Hematopoietic multipotent progenitor cell treated with erythropoietin and hydrocortisone succinate and interleukin-3 and kit ligand, for 6 days (in vitro differentiated cells): ENCODE measurements at places on chromosomes 16 and 17.

DNA sequence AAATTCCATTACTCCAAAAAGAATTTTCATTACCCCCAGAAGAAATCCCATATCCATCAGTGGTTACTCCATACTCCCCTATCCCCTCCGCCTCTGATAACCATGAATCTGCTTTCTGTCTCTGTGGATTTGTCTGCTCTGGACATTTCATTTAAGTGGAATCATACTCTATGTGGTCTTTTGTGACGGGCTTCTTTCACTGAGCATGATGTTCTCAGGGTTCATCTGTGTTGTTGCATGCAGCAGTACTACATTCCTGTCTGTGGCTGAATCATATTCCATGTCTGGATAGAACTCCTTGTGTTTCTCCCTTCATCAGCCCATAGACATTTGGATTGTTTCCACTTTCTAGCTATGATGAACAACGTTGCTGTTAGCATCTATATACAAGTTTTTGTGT, 59.5 kb upstream of the IRX3 start:
- no peak for DNase-seq

DNA sequence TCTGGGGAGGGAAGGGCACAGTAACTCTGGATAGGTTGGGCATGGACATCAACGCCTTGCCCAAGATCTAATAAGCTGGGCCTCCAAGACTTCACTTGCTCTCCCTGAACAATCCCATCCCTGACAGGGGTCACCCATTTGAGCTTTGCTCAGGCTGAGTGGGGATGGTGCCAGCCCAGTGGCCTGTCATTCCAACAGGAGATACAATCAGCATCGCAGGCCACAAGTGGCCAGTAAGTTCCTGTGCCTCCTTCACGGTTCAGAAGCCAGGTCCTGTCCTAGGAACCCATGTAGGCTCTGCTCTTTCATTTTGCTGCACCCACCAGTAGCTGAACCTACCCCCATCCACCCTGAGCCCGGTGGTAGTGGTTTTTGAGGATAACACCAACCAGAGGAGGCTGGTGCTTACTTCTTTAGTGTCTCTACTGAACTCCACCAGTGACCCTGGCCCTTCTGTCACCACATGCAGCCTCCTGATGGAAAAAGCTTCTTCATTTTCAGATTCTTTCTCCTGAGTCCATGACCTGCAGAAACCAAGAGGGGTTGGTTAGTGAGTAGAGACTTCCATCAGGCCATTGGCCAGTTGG, 14.9 kb downstream of the PLEKHG4 start:
- DNase-seq = no peak

DNA sequence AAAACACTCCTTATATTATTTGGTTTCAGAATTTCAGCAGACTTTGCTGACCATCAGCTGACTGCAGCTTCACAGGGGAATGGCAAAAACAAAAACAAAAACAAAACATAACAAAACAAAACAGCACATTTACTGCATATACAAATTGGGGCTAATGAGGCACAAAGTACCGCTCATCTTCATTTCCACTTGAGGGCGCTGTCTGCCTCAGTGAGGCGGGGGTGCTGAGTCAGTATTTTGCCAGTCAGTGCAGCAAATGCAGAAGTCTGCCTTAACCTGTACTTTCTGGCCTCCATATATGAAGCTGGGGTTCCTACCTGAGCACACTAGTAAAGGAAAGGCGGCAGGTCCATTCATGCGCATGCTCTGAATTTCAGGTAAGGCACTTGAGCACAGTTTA, 13.5 kb upstream of the DYNLRB2 start:
- peak; percentile 79 for DNase-seq

GRCh38 chr17:42431758-42432161, 8.7 kb upstream of the CAVIN1 start:
- no peak for DNase-seq

GRCh38 chr17:60229188-60229802, 79.5 kb downstream of the CA4 start:
- no peak for DNase-seq

DNA sequence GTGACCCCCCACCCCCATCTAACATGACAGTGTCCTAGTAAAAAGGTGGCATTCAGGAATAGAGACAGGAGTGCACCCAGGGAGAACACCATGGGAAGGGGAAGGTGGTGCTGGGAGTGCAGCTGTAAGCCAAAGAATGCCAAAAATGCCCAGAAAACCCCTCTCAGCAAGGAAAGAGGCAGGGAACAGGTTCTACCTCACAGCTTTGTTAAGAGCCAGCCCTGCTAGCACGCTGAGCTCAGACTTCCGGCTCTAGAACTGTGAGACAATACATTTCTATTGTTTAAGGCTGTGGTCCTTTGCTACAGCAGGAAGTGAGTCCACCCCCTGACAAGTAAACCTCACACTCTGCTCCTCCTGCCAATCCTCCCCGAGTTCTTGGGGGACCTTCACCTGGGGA, 302.4 kb upstream of the N4BP1 start:
- DNase-seq = no peak

DNA sequence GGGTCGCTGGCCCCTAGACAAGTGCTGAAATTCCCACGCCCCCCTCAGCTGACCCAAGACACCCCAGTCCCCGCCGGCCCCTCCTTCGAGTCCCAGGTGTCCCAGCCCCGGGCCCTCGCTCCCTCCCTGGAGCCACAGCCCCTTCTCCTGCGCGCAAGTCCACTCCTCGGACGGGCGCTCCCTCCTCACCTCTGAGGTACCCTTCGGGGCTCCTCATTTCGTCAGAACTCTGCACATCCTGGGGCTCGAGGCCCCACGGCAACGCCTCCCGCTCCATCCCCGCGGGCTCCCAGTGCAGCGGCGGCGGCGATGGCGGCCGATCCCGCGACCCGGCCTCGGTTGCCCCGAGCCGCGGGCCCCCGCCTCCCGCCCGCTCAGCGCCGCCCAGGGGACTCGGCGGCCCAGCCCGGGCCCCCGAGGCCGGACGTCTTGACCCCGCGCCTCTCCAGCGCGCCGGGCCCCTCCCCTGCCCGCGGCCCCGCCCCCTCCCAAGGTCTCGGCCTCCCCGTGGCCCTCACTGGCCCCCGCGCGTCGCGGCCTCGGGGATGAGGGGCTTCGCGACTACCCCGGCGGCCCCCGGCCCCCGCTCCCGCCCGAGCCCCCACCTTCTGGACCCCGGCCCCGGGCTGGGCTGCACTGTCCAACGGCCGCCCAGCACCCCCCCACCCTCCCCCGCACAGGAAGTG, at the start of gene ZNF768:
Gene ZNF768, minus strand, starts transcription at position 430 of the 686 bp plus-strand sequence. Its CDS starts 153 bp downstream, at position 277.
- peak; percentile 56 for DNase-seq

GRCh38 chr16:85432606-85433005, 180.5 kb upstream of the GSE1 start:
- no peak for DNase-seq

GRCh38 chr16:86205521-86206245, 304.6 kb upstream of the FOXF1 start:
- DNase-seq = no peak

DNA sequence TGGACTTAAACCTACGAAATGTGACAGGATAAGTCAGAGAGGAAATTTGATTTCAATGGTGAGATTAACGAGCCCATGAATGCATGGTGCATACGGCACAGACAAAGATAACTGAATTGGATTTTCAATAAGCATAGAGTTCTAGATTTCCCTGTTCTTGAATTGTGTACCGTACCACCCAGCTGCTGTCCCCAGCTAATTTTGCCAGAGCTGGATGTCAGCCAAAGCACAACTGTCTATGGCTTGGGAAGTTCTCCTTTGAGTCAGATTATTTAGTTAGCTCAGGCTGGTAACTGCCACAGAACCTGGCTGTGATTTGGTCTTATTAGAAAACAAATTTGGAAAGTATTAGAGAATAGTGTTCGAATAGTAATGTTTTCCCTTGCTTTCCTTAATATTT, 143.1 kb downstream of the CDH13 start:
- DNase-seq = no peak

GRCh38 chr16:22933173-22933572, 119.2 kb downstream of the HS3ST2 start:
- DNase-seq = no peak

GRCh38 chr17:250487-251300, 69.2 kb upstream of the DOC2B start:
- DNase-seq = no peak

GRCh38 chr17:61422116-61422799, 22.6 kb downstream of the TBX2 start:
- DNase-seq = no peak

- DNase-seq = peak; percentile 60
These were observed 227.6 kb upstream of the ASIC2 start for GRCh38 chr17:33520426-33521330.

GRCh38 chr16:3065742-3066439, 451 bp downstream of the IL32 start:
- DNase-seq = no peak

DNA sequence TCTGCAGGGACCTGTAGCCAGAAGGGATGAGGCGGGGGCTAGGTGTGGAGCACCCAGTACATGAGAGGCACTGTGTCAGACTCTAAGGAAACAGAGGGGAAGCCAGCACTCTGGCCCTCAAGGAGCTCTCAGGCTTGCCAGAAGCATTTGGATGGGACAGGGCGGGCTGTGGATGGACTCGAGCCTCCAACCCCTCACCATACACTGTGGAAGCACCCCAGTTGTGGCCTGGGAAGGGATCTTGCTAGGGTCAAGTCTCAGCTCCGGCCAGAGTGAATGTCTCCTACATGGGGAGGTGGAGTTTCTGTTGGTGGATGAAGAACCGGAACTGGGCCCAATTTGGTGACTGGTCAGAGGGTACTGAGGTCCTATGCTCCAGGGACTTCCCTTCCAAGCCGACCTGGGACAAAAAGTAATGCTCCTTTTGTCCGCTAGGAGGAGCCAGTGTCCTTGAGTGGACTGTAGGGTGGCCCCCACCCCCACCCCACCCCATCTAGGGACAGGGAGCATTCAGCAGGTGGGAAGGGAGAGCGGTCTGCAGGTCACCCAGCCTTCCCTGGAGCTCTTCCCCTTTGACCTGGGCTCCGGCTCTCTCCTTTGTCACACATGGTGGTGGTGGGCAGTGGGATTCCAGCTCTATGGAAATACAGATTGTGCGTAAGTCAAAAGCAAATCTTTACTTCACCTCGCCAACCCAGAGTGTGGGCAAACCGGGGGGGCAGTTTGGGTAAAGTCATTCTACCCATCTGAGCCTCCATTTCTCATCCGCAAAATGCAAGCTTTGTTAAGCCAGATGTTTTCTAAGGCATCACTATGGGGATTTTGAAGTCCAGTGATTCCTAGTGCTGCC, 20.4 kb upstream of the PHB1 start:
- peak; percentile 64 for DNase-seq

- no peak for DNase-seq
These were observed 24.7 kb downstream of the DEF8 start for GRCh38 chr16:89973235-89973634.

DNA sequence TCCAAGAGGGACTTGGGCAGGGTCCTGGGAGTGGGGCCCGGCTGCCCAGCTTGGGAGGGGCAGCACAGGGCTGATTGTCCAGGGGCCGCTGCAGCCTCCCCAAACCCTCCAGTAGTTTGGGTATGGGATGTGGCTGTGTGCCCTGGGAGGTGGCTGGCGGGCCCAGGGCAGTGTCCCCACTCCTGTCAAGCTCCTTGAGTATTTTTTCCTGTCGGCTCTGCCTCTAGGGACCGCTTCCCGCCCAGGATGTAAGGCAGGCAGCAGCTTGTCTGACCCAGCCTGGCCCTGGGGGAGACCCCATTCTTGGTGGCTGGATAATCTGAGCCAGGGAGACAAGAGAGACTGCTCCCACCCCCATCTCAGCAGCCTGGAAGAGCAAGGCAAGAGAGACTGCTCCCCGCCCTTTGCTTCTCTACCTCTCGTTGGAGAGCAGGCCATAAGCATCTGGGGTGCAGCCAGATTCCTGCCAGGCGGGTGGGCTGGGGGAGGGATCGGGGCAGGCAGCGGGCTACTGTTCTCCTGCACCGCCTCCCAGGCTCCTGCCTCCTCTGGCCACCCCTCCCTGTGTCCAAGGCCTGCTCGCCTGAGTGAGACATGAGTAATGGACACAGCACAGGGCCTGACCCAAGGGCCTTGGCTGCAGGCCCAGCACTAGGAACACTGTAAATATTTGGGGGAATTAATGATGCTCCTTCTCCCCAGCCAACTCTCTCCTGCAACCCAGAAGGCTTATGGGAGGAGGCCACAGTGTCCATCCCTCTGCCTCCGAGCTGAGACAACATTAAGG, 18.4 kb upstream of the ITGA3 start:
- DNase-seq = no peak

DNA sequence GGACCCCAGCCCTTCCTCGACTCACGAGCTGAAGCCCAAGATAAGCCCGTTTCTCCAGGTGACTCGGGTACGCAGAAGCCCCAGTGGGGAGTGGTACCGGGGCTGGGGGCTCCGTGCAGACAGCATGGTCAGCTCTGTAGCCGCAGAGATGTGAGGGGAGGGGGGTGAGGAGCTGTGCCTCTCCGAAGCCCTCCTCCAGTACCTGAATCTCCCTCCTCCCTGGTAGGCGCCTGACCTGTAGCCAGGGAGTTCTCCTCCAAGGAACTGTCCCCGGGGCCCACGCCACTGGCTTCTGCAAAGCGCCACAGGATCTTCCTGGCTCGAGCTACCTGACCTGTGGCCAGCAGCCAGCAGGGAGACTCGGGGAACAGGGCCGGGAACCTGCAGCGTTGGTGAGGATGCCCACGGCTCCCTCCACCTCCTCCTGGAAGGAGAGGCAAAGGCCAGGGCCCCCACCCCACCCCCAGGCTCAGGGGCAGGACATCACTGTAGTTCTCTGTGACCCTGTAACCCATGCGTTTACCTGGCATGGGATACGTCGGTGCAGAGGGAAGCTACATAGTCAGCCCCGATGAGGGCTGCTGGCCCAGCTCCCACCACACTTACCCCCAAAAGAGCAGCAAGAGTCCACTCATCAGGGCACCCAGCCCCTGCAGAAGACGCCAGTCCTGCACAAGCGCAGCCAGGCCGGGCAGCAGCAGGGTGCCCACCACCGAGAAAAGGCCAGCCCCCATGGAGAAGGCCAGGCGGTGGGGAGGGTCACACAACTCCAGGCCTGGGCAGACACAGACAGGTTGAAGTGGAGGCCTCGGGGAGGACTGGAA, 1.7 kb downstream of the SLC22A31 start:
- DNase-seq = no peak

DNA sequence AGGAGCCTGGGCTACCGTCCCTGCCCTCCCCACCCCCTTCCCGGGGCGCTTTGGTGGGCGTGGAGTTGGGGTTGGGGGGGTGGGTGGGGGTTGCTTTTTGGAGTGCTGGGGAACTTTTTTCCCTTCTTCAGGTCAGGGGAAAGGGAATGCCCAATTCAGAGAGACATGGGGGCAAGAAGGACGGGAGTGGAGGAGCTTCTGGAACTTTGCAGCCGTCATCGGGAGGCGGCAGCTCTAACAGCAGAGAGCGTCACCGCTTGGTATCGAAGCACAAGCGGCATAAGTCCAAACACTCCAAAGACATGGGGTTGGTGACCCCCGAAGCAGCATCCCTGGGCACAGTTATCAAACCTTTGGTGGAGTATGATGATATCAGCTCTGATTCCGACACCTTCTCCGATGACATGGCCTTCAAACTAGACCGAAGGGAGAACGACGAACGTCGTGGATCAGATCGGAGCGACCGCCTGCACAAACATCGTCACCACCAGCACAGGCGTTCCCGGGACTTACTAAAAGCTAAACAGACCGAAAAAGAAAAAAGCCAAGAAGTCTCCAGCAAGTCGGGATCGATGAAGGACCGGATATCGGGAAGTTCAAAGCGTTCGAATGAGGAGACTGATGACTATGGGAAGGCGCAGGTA, 762 bp downstream of the CDK12 start:
- no peak for DNase-seq
